HepG2 (cell line): ENCODE measurements at places on chromosomes 16 and 17. TPM values are rescaled to one million over a fixed set of nuclear protein-coding genes. Genes with fewer than 3 reads are reported as not detected.
A peak's percentile ranks its signal among the peaks of the same experiment; 100 is the strongest.

- DNase-seq = no peak
- H3K36me3 ChIP-seq = no peaks in the 10 kb centered on the region
These were observed 13.0 kb downstream of the FA2H start for GRCh38 chr16:74761665-74762064.

DNA sequence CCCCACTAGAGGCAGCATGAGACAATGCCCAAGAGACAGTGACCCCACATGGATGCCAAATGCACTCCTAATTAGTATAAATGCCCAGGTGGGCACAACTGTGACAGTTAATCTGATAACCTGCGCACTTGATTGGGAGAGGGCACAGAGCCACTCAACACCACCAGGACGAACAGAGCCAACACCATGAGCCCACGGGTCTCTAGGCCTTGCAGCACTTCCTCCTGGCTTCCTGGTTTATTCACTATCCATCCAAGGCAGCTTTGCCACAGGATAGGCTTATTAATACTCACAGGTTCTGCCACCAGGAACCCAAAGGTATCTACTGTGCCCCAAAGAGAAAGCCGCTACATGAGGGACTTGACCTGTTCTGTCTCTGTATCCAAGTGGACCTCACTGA lies 14.9 kb downstream of the AXIN2 start:
- DNase-seq = no peak
- no peak overlapping the region for H3K4me3 ChIP-seq
- H3K27ac ChIP-seq = peak overlapping the region; percentile 53
- H3K36me3 ChIP-seq = peaks cover 97% of the 10 kb centered on the region

- H3K27me3 ChIP-seq = peaks cover 2% of the 10 kb centered on the region; the same call in 1 of the 3 replicates
- DNase-seq = no peak
- peaks cover 23% of the 10 kb centered on the region for H3K4me1 ChIP-seq
These were observed 4.1 kb downstream of the ERAL1 start for GRCh38 chr17:28858801-28859355.

DNA sequence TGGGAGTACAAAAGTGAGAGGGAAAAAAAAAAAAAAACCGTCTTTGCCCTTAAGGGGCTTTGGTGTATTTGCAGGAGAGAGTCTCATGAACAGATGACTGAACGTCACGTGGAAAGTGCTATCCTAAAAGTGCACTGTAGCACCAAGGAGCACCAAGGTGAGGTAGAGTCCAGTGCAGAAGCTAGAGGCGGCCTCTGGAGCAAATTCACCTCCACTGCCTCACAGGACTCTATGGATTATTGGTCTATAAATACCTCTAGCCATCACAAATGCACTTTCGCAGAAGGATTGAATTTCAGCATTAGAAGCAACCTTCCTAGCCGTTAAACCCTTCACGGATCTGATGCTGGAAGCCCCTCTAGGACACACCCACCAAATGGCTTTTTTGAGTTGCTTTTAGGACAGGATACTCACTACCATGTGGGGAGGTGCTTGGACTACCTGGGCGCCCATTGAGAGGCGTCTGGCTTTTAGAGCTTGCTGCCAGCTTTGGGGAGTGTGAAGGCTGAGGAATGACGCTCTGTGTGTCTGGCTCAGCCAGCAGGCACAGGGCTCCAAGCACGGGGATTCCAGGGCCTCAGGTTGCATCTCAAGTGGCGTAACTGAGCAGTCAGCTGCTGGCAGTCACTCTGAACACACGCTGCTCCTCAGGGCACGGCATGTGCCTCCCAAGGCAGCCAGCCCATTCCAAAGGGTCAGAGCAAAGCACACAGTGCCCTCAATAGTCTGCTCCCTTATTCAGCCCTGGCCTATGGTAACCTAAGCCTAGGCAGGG lies 52.7 kb downstream of the CDRT4 start:
- no peak overlapping the region for H3K27ac ChIP-seq
- no peaks in the 10 kb centered on the region for H3K4me1 ChIP-seq
- H3K4me3 ChIP-seq = no peak overlapping the region
- no peaks in the 10 kb centered on the region for H3K27me3 ChIP-seq

GRCh38 chr16:55653106-55653505 lies 2.7 kb upstream of the SLC6A2 start:
- DNase-seq = no peak
- H3K27ac ChIP-seq = no peak overlapping the region
- no peak overlapping the region for H3K4me3 ChIP-seq
- H3K27me3 ChIP-seq = no peaks in the 10 kb centered on the region; the same call in 1 of the 2 replicates

DNA sequence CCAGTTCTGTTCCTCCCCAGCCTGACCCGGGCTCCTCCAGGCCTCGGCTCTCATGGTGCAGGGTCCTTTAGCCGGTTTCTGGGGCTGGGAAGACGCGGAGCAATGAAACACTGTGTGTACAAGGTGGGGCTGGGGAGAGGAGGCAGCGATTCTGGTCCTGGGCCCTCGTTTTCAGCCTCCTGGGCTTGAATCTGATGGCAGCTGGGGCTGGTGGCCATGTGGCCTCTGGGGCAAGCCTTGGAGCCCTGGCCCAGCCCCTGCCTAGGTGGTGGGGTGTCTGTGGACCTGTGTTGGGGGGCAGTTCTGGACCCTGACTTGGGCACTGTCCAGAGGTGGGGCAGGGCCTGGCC lies 4.1 kb downstream of the FOXJ1 start:
- no peak for DNase-seq
- H3K27me3 ChIP-seq = peaks cover 1% of the 10 kb centered on the region
- no peaks in the 10 kb centered on the region for H3K36me3 ChIP-seq
- no peak overlapping the region for H3K4me3 ChIP-seq
- peaks cover 91% of the 10 kb centered on the region for H3K4me1 ChIP-seq
- no peak overlapping the region for H3K27ac ChIP-seq

- no peaks in the 10 kb centered on the region for H3K27me3 ChIP-seq
- peak overlapping the region; percentile 91 for H3K27ac ChIP-seq
- peaks cover 63% of the 10 kb centered on the region for H3K4me1 ChIP-seq
- no peak for DNase-seq
- peak overlapping the region; percentile 54 for H3K4me3 ChIP-seq
These were observed 883 bp upstream of the TAF15 start for GRCh38 chr17:35808240-35808961.

DNA sequence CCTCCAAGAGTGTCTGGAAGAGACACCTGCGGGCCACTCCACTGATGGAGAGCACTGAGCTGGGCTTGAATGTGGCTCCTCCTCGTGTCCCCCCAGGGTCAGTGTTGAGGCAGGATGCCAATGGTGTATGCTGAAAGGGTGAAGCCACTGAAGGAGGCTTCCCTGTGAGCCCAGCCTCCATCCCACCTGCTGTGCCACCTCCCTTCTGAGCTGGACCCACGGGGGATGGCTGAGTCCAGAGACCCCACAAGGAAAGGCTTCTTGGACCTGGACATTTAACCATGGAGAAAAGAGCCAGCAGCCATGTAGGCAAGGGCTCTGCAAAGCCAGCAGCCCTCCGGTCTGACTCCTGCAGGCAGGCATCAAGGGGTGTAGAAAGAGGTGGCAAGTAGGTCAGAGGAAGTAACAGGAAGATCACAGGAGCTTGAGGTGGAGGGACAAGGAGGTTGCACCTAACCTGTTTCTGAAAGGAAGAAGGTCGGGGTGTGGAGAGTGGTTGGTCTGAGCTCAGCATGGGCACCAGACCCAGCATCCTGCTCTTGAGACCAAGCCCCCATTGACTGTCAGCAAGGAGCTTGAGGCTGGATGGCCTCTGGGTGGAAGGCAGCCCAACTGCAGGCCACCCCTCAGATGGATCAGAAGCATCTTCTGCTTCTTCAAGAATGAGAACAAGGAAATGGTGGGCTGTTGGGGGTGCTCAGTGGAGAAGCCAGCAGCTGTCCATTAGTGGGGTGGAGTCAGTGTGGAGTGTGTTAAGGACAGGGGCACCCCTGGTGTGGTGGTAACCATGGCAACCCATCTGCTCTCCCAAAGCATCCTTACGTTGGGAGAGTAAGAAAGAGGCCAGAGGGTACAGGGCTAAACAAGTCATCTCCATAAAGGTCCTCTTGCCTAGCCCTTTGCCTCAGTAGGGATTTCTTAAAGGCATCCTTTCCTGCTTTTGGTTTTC lies 80.7 kb downstream of the PLD6 start:
- no peak overlapping the region for H3K27ac ChIP-seq
- peaks cover 11% of the 10 kb centered on the region for H3K4me1 ChIP-seq
- H3K27me3 ChIP-seq = no peaks in the 10 kb centered on the region
- no peak for DNase-seq

DNA sequence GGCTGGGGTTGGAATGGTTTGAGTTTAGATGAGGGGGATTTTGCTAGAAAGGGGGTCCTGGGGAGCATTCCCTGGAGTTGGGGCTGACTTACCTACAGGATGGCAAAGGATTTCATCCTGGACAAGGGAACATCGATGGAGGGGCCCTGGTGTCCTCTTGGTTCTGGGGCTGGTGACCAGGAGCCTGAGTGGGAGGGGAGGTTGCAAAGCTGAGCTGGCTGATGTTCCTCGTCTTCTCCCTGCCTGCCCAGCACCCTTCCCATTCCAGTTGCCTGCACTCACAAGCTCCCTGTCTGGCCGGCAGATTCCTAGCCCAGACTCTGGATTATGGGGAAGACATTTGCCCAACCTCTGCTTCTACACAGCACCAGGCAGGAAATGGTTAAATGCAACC lies 37.2 kb downstream of the ITGAE start:
- no peak overlapping the region for H3K4me3 ChIP-seq
- H3K27ac ChIP-seq = no peak overlapping the region
- H3K36me3 ChIP-seq = no peaks in the 10 kb centered on the region
- no peaks in the 10 kb centered on the region for H3K27me3 ChIP-seq
- no peak for DNase-seq

- no peak overlapping the region for H3K27ac ChIP-seq
- H3K4me1 ChIP-seq = peaks cover 19% of the 10 kb centered on the region
- H3K4me3 ChIP-seq = no peak overlapping the region
- peaks cover 32% of the 10 kb centered on the region for H3K36me3 ChIP-seq
- no peak for DNase-seq
These were observed 18.3 kb downstream of the COX11 start for GRCh38 chr17:54950116-54950515.

DNA sequence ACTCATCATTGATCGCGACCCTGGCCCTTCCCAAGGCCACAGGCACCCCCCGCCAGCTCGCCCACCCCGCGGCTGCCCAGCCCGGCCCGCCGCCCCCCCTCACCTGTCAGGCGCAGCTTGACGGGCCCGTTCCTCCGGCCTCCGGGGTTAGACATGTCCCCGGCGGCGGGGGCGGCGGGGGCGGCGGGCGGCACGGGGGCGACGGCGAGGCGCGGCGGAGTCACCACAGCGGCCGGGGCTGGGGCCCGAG lies 456 bp downstream of the SMURF2 start:
- H3K4me1 ChIP-seq = peaks cover 51% of the 10 kb centered on the region
- no peak for DNase-seq
- peak overlapping the region; percentile 94 for H3K4me3 ChIP-seq
- peak overlapping the region; percentile 57 for H3K27ac ChIP-seq
- no peaks in the 10 kb centered on the region for H3K36me3 ChIP-seq

DNA sequence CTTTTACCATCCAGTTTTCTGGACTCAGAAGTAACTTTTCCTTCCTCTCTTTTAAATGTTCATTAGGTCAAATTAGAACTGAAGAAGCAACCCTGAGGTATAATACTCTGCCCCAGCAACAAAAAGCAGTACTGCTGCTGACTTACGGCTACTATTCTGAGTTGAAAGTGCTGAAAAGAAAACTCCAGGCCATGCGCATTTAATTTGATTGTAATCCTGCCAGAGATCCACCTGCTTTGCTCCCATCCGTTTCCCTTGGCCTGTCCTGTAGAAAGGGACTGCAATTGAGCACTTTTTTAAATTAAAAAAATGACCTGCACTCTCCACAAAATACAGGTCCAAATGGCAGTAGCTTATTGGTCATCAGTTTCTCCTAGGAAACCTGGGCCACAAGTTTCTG lies 61.6 kb downstream of the PITPNC1 start:
- H3K36me3 ChIP-seq = no peaks in the 10 kb centered on the region
- no peak overlapping the region for H3K4me3 ChIP-seq
- H3K27me3 ChIP-seq = no peaks in the 10 kb centered on the region
- no peak overlapping the region for H3K27ac ChIP-seq
- no peak for DNase-seq

- H3K36me3 ChIP-seq = no peaks in the 10 kb centered on the region
- H3K4me1 ChIP-seq = no peaks in the 10 kb centered on the region
- no peak overlapping the region for H3K27ac ChIP-seq
- H3K27me3 ChIP-seq = no peaks in the 10 kb centered on the region; the same call in 1 of the 2 replicates
- H3K4me3 ChIP-seq = no peak overlapping the region
- DNase-seq = no peak
These were observed 18.1 kb upstream of the IRF8 start for GRCh38 chr16:85880861-85881260.

The NUP88 gene
- total RNA-seq = 130 and 170 TPM in 2 replicates

The SHBG gene
- 1.6 and 4.0 TPM in 2 replicates for total RNA-seq

The CCDC78 gene
- 0.53 TPM in 1 of 2 replicates, not detected in the other for total RNA-seq

The EVI2A gene
- total RNA-seq = not detected in 2 replicates

The RPH3AL gene
- 6.7 and 7.8 TPM in 2 replicates for total RNA-seq

The MYOCD gene
- not detected in 2 replicates for total RNA-seq
